ENCODE measurements at places on chromosomes 12 and 14.

DNA sequence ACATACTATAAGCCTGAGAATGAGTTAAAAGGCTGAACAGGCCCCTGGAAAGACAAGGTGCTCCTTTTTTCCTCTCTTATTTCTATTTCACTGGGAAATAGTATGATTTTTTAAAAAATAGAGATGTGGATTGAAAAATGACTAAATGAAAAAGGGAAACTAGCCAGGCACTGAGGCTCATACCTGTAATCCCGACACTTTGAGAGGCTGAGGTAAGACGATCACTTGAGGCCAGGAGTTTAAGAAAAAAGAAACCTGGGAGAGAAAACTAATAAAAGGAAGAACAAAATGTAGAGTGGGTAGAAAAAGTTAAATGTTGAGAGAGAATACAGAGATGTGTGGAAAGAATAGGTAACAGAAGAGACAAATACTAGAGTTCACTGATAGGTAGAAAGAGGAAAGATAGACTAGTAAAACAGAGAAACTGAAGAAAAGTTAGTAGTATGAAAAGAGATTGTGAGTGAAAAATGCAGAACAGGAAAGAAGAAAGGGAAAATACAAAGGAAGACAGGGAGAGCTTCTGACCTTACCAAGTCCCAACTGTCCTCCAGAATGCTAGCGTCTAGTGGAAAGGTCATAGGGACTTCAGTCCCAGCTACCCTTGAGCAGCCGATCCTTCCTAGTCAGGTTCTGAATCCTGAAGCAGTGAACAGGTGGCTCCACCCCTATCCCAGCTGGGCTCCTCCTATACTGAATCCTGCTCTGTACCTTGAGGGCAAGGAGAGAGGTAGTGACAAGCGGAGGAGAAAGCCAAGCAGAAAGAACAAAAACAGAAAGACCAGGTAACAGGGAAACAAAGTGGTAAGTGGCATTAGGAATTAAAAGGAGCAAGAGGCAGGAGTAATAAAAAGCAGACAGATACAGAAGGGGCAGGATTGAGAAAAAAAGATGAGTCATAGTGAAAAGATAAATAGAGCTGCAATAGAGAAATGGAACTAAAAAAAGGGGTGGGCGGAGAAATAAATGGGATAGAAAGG is 7.3 kb downstream of the TMEM116 start:
- no peaks in the 10 kb centered on the region for H3K27me3 ChIP-seq
- H3K4me3 ChIP-seq: peak overlapping the region; percentile 8
- no peak for DNase-seq
- peaks cover 39% of the 10 kb centered on the region for H3K4me1 ChIP-seq
- peak overlapping the region; percentile 63 for H3K27ac ChIP-seq

DNA sequence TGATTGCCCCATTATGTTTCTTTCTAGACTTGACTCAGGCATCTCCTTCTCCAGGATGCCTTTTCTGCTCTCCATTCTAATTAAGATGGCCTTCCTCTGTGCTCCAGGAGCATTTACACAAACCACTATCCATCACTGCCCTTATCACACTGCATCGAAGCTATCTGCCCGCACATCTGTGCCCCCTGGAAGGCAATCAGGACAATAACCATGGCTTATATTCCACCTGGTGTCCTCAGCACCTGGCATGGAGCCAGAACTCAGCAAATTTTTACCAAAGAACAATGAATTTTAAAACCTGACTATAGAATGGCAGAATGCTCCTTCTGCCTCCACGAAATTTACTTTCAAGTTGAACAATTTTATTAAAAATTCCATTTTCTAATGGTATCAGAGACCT is 465.8 kb downstream of the APAF1 start:
- no peak overlapping the region for H3K27ac ChIP-seq
- H3K4me1 ChIP-seq: no peaks in the 10 kb centered on the region
- no peaks in the 10 kb centered on the region for H3K36me3 ChIP-seq
- H3K27me3 ChIP-seq: no peaks in the 10 kb centered on the region
- no peak overlapping the region for H3K4me3 ChIP-seq

DNA sequence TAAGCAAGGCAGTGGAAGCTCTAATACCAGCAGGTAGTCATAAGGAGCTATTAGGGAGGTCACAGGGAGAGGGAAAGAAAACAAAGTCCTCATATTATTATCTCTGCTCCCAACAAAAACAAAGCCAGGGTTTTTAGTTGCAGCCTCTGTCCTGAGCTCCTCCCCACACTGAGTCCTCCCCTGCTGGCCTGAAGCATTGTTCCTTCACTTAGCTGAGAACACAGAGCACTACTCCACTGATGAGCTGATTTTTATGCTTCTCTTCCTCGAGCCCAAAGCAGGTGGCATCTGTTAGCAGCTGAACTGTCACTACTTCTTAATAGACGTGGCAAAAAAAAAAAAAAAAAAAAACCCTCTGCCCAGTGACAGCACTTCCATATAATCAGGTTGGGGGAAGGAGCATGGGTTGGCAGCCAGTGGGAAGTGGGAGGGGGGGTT is 10.5 kb upstream of the STAC3 start:
- H3K4me1 ChIP-seq: no peaks in the 10 kb centered on the region
- no peak for DNase-seq
- H3K27ac ChIP-seq: no peak overlapping the region
- H3K36me3 ChIP-seq: peaks cover 11% of the 10 kb centered on the region
- no peak overlapping the region for H3K4me3 ChIP-seq

- H3K27ac ChIP-seq: no peak overlapping the region
- no peaks in the 10 kb centered on the region for H3K27me3 ChIP-seq
- H3K4me1 ChIP-seq: no peaks in the 10 kb centered on the region
- no peak for DNase-seq
- no peaks in the 10 kb centered on the region for H3K36me3 ChIP-seq
These were observed 673.0 kb upstream of the FLRT2 start for GRCh38 chr14:84856751-84857534.

DNA sequence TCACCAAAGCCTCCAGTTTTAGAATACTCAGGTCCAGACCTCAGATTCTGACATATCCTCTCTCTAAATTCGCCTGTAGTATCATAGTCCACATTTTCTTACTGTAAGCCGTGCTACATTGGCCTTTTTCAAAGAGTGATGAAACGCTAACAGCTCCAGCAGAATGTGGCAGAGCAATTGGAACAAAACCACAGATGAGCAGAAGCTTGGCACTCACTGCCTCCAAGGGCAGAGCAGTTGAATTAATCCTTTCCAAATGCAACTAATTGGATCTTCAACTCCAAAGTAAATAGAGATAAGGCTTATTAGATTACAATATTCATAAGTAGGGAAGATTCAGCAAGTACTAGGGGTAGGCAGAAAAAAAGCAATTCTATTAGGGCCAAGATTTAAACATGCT is 128.3 kb downstream of the SLC35F4 start:
- no peak overlapping the region for H3K4me3 ChIP-seq
- no peak for DNase-seq
- H3K36me3 ChIP-seq: no peaks in the 10 kb centered on the region
- H3K27ac ChIP-seq: no peak overlapping the region

DNA sequence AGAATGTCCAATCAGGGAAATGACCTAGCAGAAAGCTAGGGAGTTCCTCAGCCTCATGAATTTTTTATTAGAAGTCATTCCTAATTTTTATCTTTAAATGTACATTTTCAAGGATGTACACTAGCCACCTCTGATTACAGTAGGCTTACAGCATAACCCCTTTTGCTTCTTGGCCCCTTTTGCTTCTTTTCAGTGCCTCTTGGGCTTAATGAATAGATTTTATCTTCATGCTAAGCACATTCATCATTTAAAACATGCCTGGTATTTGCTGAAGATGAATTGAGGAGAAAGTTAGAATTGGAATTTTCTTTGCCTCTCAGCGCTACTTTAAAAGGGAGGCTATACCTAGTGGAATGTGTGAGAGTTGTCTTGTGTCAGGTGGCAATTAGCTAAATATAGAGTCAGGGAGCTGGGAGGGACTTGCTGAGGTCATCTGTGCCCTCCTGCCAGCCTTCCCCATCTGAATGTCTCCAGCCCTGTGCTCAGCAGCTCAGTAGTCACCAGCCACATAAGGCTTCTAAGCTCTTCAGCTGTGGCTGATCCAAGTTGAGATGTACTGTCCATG is 132.1 kb downstream of the SAMD4A start:
- H3K27me3 ChIP-seq: no peaks in the 10 kb centered on the region
- H3K36me3 ChIP-seq: no peaks in the 10 kb centered on the region
- H3K4me3 ChIP-seq: no peak overlapping the region
- no peak for DNase-seq
- H3K27ac ChIP-seq: no peak overlapping the region

GRCh38 chr12:132560364-132560613 is 50.1 kb downstream of the LRCOL1 start:
- DNase-seq: no peak
- H3K4me3 ChIP-seq: peak overlapping the region; percentile 73
- H3K27me3 ChIP-seq: no peaks in the 10 kb centered on the region
- peak overlapping the region; percentile 50 for H3K27ac ChIP-seq
- H3K4me1 ChIP-seq: peaks cover 30% of the 10 kb centered on the region

- H3K27ac ChIP-seq: peak overlapping the region; percentile 91
- no peak for DNase-seq
- H3K4me3 ChIP-seq: peak overlapping the region; percentile 68
- H3K36me3 ChIP-seq: no peaks in the 10 kb centered on the region
- H3K4me1 ChIP-seq: peaks cover 88% of the 10 kb centered on the region
- no peaks in the 10 kb centered on the region for H3K27me3 ChIP-seq
These were observed 458 bp upstream of the HOXC4 start for GRCh38 chr12:54053003-54053750.

DNA sequence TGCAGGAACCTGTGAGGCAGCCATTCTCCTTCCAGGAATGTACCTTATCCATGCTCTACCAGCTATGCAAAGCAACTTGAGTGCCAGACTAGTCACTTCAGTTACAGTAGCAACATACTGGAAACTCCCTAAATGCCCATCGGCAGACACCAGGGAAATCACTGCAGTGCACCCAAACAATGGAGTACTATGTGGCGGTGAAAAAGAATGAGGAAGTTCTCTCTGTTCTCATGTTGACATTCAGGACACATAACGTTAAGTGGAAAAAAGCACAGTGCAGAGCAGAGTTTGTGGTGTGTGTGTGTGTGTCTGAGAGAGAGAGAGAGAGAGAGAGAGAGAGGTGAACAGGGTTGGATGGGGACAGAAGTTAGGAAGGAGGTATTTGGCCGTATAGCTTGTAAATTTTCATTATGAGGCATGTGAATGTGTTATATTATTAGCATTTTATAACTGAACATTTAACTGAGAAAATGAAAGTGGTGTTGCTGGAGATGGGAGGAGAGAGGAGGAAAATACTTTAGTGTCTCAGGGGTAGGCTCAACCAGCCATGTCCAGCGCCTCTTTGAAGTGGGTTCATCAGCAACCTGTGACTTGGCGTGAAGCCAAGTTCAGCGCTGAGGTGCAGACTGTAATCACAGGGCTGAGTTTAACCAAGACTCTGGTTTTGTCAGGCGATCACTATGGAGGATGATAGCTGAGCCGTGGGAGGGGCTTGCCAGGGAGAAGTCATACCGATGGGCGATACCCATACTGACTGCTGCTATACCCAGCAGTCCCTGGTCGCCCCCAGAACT is 17.3 kb downstream of the TNFAIP2 start:
- H3K36me3 ChIP-seq: no peaks in the 10 kb centered on the region
- H3K4me3 ChIP-seq: no peak overlapping the region
- peak overlapping the region; percentile 91 for H3K27ac ChIP-seq
- H3K27me3 ChIP-seq: no peaks in the 10 kb centered on the region
- H3K4me1 ChIP-seq: peaks cover 58% of the 10 kb centered on the region

- no peak for DNase-seq
- no peak overlapping the region for H3K4me3 ChIP-seq
- no peak overlapping the region for H3K27ac ChIP-seq
These were observed 244.9 kb downstream of the C12orf50 start for GRCh38 chr12:87784350-87784749.

DNA sequence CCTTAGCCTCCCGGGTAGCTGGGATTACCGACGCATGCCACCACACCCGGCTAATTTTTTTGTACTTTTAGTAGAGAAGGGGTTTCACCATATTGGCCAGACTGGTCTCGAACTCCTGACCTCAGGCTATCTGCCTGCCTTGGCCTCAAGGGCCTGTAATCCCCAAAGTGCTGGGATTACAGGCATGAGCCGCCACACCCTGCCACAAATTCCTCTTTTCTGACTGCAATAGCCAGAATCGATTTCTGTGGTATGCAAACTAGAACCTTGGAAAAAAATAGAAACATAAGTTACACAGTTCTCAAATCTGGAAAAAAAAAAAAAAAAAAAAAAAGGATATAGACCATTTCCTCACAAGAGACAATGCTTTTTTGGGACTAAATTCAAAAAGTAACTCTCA is 184.6 kb upstream of the EGLN3 start:
- H3K27me3 ChIP-seq: no peaks in the 10 kb centered on the region
- no peaks in the 10 kb centered on the region for H3K36me3 ChIP-seq
- no peak overlapping the region for H3K4me3 ChIP-seq

GRCh38 chr14:96307434-96307833 is 51.4 kb downstream of the BDKRB1 start:
- H3K36me3 ChIP-seq: peaks cover 11% of the 10 kb centered on the region
- H3K27ac ChIP-seq: no peak overlapping the region
- no peaks in the 10 kb centered on the region for H3K27me3 ChIP-seq
- H3K4me3 ChIP-seq: no peak overlapping the region
- H3K4me1 ChIP-seq: no peaks in the 10 kb centered on the region

DNA sequence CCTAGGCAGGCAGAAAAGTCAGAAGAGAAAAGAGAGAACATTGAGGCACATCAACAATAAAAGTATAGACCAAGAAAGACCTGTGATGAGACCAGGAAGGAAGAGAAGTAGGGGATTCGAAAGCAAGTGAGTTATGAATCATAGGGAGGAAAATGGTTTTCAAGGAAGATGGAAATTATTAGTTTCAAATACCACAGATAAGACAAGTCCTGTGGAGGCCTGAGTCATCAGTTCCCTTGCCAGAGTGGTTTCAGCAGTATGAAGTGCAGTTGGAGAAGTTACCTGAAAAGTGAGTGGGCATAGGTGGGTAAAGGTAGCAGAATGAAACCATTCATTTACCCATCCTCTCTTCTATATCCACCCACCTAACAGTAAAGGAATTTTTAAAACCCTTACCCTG is 25.2 kb upstream of the TSPAN8 start:
- H3K27ac ChIP-seq: no peak overlapping the region
- H3K4me1 ChIP-seq: no peaks in the 10 kb centered on the region
- H3K36me3 ChIP-seq: no peaks in the 10 kb centered on the region
- no peaks in the 10 kb centered on the region for H3K27me3 ChIP-seq
- H3K4me3 ChIP-seq: no peak overlapping the region

- no peak for DNase-seq
- H3K4me1 ChIP-seq: no peaks in the 10 kb centered on the region
- H3K4me3 ChIP-seq: no peak overlapping the region
- H3K27ac ChIP-seq: no peak overlapping the region
These were observed 162.9 kb downstream of the GXYLT1 start for GRCh38 chr12:41981758-41982157.

DNA sequence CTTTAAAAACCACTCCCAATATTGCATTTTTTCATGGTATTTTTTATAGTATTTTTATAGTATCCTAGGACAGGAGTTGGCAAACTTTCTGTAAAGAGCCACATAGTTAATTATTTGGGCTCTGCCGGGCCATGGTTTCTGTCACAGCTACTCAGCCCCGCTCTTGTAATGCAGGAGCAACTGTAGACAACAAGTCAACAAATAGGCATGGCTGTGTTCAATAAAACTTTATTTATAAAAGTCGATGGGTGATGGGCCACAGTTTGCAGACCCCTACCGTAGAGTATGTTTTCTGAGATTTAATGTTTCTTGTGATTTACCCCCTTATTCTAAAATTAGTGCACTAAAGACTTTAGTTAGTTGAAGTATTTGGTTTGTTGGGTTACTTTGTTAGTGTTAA is 25.5 kb downstream of the MDM2 start:
- no peak overlapping the region for H3K27ac ChIP-seq
- H3K27me3 ChIP-seq: no peaks in the 10 kb centered on the region
- H3K4me3 ChIP-seq: no peak overlapping the region

GRCh38 chr14:42353315-42353714 is 746.6 kb downstream of the LRFN5 start:
- H3K27me3 ChIP-seq: no peaks in the 10 kb centered on the region
- no peaks in the 10 kb centered on the region for H3K36me3 ChIP-seq
- H3K27ac ChIP-seq: no peak overlapping the region
- no peaks in the 10 kb centered on the region for H3K4me1 ChIP-seq

Data from esophagus squamous epithelium (tissue), 5 donors.